ENCODE measurements at places on chromosomes 11 and 22. TPM values are rescaled to one million over a fixed set of nuclear protein-coding genes. Genes with fewer than 3 reads are reported as not detected.

PATE2 gene
- not detected for total RNA-seq

PHLDB1 gene
- 99.8 TPM for total RNA-seq

FXYD6 gene
- not detected for total RNA-seq

BRSK2 gene
- total RNA-seq, result 0.16 TPM

GDPD4 gene
- not detected for total RNA-seq

GTSE1 gene
- 3.6 TPM for total RNA-seq

GLB1L2 gene
- total RNA-seq, result 2.0 TPM

ZBTB16 gene
- 33.0 TPM for total RNA-seq

PTPRCAP gene
- total RNA-seq, result not detected

TP53I11 gene
- 199 TPM for total RNA-seq

MMP13 gene
- not detected for total RNA-seq

UCP3 gene
- total RNA-seq, result not detected

MS4A6E gene
- total RNA-seq, result not detected

C11orf16 gene
- not detected for total RNA-seq

OR51B2 gene
- not detected for total RNA-seq

MS4A3 gene
- not detected for total RNA-seq

OR8G1 gene
- total RNA-seq, result not detected

SLC22A25 gene
- total RNA-seq, result not detected

SEC14L3 gene
- total RNA-seq, result not detected

MS4A4E gene
- not detected for total RNA-seq

CCDC15 gene
- total RNA-seq, result 0.97 TPM

SUSD2 gene
- total RNA-seq, result 25.3 TPM

NCF4 gene
- not detected for total RNA-seq

B3GAT3 gene
- total RNA-seq, result 44.4 TPM

MRGPRX3 gene
- total RNA-seq, result not detected

CASP12 gene
- not detected for total RNA-seq

KCNJ11 gene
- not detected for total RNA-seq

RAB30 gene
- total RNA-seq, result 16.8 TPM

OR52N4 gene
- not detected for total RNA-seq

VSTM5 gene
- 0.18 TPM for total RNA-seq

VEGFB gene
- 31.3 TPM for total RNA-seq

FBLN1 gene
- total RNA-seq, result 9.7 TPM

UPK3A gene
- total RNA-seq, result not detected

PRAME gene
- total RNA-seq, result under 0.01 TPM

MFRP gene
- not detected for total RNA-seq

SHANK3 gene
- total RNA-seq, result 1.4 TPM

CCDC73 gene
- total RNA-seq, result not detected

ALX4 gene
- not detected for total RNA-seq

TECTA gene
- total RNA-seq, result 0.65 TPM

TRIM48 gene
- total RNA-seq, result not detected

CHEK2 gene
- total RNA-seq, result 22.7 TPM

NCR3LG1 gene
- total RNA-seq, result 8.7 TPM

CELSR1 gene
- 2.3 TPM for total RNA-seq

GRIA4 gene
- not detected for total RNA-seq

NLRP14 gene
- not detected for total RNA-seq
